ENCODE measurements at places on chromosomes 5 and 9.
A peak's percentile ranks its signal among the peaks of the same experiment; 100 is the strongest.

- no peak for DNase-seq
Measured at GRCh38 chr5:150068961-150069645, 17.3 kb downstream of the CSF1R start.

DNA sequence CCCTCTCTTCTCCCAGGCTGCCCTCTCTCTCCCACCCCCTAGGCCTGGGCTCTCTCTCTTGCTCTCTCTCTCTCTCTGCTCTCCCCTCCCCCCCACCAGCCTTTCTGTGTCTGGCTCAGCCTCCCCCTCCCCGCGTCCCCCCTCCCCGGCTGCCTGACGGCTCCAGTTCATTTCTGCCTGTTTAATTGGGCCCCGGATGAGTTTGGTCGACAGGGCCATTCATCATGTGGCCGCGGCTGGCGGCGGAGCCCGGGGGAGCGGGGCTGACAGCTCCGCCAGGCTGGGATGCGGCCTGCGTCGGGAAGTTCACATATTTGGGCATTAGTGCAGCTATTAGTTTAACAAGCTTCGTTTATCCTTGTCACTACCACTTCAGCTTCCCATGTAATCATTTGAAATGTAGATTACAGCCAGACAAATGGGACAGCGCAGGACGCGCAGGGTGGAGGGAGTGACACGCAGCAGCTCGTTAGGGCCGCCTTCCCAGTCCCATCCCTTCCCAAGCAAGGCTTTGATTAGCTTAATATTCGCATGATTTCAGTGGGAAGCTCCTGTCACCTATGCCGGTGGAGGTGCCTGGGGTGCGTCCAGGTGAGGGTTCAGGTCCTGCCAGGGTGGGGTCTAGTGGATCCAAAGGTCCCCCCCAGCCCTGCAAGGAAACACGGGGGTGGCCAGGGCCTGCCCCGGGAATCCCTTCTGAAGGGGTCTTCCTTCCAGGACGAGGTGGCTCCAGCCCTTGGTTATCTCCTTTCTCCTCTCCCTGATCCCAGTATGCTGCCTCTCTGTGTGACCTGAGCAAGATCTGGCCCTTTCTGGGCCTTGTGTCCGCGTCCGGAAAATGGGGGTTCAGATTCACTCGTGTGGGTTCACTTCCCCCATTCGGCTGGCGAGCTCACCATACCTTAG is 214.8 kb downstream of the PAX5 start:
- peak; percentile 34 for DNase-seq

- DNase-seq: peak; percentile 88
Measured at GRCh38 chr9:27514551-27514950, 9.5 kb upstream of the IFNK start.

DNA sequence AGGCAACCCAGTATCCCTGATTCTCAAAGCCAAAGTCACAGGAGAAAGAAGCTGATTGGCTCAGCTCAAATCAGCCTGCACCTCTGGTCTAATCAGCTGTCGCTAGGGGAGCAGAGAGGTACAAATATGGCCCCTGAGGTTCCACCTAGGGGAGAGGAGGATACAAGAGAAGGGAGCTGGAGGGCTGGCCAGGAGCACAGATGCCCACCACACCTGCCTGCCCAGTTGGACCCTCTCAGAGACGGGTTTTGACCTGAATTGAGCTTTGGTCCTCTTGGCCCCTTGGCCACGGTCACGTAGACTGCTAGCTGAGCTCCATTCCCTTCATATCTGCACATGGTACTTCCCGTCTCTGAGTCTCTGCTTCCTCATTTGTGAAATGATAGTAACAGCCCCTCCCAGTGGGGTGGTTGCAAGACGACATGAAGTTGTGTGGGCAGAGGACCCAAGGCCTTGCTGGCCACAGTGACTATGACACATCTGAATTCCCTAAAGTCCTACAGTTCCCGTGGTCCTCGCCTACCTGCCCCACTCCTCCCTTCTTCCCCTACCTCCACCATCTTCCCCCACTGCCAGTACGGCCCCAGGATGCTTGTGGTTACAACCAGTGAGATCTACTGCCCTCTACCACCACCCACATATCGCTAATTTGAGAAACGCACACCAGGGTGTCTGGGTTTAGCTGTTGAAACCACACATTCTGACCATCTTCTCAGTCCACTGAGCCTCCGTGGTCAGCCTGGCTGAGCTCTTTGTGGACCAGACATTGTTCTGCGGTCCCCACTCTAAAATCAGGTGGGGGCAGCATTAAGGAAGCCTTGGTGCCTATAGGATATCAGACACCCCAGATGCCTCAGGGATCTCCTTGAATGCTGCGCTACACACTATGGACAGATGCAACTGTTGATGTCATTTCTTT is 60.3 kb upstream of the NEK6 start:
- DNase-seq: no peak

DNA sequence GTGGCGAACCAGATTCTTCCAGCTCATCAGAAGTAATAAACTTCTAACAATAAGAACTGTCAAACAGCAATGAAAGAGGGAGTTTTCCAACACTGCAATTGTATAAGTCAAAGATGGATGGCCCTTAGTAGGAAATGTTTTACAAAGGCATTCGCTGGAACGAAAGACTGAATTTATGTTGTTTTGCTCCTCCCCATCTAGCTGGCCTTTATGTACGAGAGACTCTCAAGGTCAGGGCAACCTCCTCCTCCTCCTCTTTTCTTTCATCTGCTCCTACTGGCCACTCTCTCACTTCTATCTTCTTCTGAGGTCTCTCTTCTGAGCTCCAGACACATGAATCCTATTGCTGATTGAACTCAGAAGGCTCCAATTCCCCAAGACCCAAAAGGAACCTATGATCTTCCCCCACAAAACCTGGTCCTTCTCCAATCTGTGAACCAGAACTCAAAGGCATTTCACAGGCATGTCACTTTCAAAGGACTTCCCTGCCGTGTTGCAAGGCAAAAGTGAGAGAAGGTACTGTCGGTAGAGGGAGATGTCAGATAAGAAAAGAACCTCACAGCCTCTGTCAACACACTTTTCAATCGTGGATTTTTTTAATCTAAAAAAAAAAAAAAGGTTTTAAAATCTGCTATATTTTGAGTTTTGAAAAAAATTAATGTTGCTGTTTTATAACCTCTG is 28.5 kb upstream of the PUM3 start:
- peak; percentile 59 for DNase-seq

- no peak for DNase-seq
Measured at GRCh38 chr9:91162784-91163443, 198.8 kb downstream of the AUH start.

DNA sequence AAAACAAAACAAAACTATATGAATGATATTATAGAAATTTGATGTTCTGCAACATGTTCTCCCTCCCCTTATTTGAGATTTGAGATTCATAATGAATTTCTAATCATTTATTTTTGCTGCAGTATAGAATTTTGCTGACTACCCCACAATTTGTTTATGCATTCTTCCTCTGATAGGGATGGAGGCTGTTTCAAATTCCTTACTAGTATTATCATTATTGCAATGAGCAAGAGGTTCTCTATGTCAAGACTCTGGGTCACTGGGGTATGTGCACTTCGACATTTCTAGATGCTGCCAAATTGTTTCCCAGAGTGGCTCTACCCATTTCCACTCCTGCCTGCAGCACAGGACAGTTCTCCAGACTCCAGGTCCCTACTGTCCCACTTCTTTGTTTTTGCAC is 54.9 kb upstream of the DAB2IP start:
- no peak for DNase-seq

DNA sequence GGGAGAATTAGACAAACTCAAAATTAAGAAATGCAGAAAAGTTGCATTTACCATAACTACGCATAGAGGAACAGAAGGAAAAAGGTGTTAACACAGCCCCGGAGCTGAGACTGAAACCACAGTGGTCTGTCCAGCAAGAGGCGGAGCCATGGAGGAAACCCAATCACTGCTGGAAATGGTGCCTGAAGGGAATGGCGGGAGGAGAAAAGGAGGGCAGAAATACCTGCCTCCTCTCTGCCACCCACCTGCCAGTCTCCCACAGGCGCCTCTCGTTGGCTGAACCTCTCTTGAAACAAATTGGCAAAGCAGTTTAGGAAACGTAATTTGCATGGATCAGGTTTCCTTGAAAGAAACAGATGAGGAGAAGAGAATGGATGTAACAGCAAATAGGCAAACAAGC is 9.7 kb upstream of the PRKACG start:
- no peak for DNase-seq

DNA sequence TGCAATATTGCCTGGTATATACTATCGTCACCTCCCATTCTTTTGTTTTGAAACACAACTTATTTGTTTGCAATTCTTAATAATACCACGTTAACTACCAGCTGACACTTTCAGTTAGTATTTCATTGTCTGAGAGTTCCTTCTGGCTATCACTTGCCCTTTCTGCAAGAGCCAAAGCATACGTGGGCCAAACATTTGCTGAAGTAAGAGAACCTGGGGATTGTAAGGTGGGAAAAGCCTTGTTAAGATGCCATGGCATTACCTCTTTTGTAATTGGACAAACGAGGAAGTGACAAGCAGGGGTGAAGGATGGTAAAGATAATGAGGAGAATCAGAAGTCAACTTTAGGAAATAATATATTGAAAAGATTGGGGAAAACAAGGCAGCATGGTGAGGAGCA is 47.7 kb downstream of the FYB1 start:
- no peak for DNase-seq

- no peak for DNase-seq
Measured at GRCh38 chr9:96251451-96251850, 50.5 kb downstream of the HSD17B3 start.

- DNase-seq: no peak
Measured at GRCh38 chr5:14267166-14267838, 124.2 kb downstream of the TRIO start.

DNA sequence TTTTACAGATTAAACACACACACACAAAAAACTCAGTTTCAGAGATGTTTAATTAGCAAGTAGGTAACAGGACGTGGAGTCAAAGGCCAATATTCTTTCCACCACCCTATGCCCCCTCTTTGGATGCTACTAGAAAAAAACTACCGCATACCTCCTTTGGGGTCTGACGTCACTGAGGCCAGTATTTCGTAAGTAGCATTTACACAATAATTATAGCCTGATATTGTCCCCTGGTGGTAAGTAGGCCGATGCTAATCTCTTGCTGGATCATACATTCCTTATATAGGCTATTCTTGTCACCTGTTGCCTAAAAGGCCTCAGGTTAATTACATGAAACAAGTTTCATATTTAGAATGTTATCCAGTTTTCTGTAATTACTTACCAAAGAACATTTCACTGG is 21.0 kb upstream of the SMARCA2 start:
- DNase-seq: no peak

- no peak for DNase-seq
Measured at GRCh38 chr9:99782962-99783718, 38.5 kb upstream of the NR4A3 start.

DNA sequence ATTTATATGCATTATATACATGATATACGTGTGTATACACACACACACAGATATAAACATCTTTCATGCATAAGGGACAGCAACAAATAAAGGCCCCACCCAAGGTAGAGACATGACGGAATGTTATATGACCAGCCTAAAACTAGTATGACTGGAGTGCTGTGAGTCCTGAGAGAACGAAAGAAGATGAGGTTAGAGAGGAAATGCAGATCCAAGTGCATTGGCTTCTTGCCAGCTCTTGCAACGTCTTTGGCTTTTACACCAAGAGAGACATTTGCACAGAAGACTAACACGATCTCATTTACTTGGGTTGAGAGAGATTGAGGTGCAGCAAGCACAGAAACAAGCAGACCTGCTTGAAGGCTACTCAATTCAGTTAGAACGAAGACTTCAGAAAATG is 23.0 kb downstream of the CDH10 start:
- peak; percentile 82 for DNase-seq

- no peak for DNase-seq
Measured at GRCh38 chr5:100542086-100542485, 6.9 kb downstream of the FAM174A start.

GRCh38 chr5:164256954-164257353 is 751.5 kb downstream of the MAT2B start:
- DNase-seq: no peak

DNA sequence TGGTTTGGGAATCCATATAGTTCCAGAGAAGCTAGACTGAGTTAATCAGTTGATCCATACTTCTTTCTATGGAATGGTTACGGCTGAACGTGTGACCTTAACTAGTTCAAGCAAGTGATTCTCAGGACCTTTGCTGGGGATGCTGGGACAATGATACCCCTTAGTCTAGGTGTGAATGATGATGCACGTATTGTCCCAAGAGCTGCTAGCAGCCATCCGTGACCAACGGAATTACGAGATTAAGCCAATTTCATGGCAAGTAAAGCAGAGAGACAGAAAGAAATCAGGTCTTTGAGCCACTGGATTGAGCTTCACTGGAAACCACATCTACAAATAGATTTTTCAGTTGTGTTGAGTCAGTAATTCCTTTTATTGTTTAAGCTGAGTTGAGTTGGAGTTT is 99.2 kb upstream of the LIFR start:
- no peak for DNase-seq

DNA sequence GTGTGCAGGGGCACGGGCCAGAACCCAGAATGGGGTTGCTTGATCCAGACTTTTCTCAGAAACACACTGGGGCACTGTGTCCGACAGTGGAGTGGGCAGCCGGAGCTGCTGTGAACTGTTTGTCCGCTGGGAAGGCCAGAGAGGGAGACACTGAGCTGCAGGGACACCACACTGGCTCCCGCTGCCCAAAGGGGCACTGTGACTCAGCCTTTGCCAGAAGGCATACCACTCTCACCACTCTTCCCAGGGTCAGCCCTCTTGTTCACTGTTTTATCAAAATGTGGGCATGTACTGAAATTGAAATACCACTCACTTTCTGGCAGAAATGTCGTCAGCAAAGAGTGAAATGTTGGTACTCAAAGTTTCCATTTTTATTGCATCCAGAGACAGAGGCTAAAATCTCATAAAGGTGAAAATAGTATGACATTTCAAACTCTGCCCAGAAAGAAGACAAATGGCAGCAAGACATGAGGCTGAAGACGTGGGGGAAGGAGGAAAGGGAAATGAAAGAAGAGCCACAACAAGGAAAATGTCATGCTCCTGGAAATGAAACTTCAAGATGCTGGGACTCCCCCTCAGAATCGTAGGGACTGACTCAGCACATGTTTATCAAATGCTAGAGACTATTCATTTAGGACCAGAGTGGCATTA is 4.5 kb upstream of the IL7R start:
- DNase-seq: no peak

- DNase-seq: no peak
Measured at GRCh38 chr5:144004751-144005150, 165.7 kb downstream of the YIPF5 start.

- DNase-seq: no peak
Measured at GRCh38 chr9:79246170-79246569, 325.6 kb upstream of the TLE4 start.

GRCh38 chr5:77230727-77231470 is 20.4 kb downstream of the PDE8B start:
- no peak for DNase-seq

GRCh38 chr5:44539602-44539919 is 150.3 kb upstream of the FGF10 start:
- no peak for DNase-seq

- DNase-seq: no peak
Measured at GRCh38 chr9:120878188-120879130, 1.5 kb upstream of the PHF19 start.

Measured in tongue (tissue), 3 donors.